ENCODE measurements at places on chromosomes 16 and 17.

GRCh38 chr16:20253825-20254224, 73.5 kb downstream of the GP2 start:
- DNase-seq, result no peak

DNA sequence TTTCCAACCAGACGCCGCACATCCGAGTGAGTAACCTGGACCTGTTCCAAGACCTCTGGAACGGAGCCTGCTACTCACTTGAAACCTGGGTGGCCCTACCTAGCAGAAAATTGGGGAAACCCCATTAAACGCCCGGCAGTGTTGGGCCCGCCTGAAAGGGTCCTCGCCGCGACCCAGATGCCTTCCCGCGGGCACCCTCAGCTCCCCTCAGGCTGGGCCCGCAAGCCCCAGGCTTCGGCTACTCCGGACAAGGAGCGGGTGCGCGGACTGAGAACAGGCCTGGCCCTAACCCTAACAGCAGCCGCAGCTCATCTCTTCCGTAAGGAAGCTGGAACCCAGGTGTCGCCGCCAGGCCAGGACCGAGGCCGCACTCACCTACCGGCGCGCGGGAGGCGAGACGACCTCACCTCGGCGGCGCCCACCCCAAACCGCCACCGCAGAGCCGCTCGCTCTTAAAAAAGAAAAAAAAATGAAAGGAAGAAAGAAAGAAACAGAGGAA, 344 bp downstream of the PSME3IP1 start:
- DNase-seq, result peak; percentile 28

- no peak for DNase-seq
Measured at GRCh38 chr17:31371511-31372097, 19.9 kb upstream of the RAB11FIP4 start.

DNA sequence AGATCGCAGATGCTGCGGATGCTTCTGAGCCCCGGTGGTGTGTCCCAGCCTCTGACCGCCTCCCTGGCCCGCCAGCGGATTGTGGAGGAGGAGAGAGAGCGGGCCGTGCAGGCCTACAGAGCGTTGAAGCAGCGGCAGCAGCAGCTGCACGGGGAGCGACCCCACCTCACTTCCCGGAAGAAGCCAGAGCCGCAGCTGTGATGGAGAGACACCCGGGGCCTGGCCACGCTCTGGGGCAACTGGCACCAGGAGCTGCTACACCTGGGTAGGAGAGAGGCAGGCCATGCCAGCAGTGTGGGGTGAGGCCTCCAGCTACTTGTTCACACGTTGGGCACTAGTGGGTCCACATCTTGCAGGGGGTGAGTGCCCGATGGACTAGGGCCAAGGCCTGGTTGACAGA, 6.0 kb downstream of the CCDC137 start:
- no peak for DNase-seq

DNA sequence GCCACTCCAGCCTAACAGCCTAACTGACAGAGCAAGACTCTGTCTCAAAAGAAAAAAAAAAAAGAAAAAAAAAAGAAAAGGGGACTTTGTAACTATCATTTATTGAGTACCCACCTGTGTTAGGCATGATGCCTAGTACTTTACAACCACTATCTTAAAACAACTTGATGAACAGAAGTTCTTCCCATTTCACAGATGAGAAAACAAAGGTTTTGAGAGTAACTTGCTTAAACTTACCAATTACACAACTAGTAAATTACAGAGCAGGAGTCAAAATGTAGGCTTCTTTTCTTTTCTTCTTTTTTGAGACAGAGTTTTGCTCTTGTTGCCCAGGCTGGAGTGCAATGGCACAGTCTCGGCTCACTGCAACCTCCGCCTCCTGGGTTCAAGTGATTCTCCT, 96.8 kb upstream of the CORO6 start:
- DNase-seq, result no peak
